Urinary bladder (tissue), 4 donors: ENCODE measurements at places on chromosomes 4 and X. TPM values are rescaled to one million over a fixed set of nuclear protein-coding genes. Genes with fewer than 3 reads are reported as not detected.
A peak's percentile ranks its signal among the peaks of the same experiment; 100 is the strongest.

DNA sequence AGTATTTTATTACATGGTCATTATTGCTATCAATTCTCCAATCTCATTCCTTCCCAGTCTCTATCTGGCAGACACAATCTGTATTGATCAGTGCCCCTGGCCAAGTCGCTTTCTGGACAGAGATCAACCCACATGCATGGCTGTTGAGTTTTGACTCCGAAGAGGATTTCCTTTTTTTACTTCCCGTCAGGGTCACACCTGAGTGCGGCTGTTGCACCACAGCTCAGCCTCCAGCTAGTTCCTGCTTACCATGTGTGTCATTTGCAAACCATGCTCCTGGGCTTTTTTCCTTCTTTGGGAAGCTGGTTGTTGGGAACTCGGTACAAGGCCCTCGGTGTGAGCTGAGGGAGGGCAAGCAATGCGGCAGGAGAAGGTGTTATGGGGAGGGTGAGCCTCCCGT is 11.7 kb downstream of the MAGED2 start:
- DNase-seq = no peak

DNA sequence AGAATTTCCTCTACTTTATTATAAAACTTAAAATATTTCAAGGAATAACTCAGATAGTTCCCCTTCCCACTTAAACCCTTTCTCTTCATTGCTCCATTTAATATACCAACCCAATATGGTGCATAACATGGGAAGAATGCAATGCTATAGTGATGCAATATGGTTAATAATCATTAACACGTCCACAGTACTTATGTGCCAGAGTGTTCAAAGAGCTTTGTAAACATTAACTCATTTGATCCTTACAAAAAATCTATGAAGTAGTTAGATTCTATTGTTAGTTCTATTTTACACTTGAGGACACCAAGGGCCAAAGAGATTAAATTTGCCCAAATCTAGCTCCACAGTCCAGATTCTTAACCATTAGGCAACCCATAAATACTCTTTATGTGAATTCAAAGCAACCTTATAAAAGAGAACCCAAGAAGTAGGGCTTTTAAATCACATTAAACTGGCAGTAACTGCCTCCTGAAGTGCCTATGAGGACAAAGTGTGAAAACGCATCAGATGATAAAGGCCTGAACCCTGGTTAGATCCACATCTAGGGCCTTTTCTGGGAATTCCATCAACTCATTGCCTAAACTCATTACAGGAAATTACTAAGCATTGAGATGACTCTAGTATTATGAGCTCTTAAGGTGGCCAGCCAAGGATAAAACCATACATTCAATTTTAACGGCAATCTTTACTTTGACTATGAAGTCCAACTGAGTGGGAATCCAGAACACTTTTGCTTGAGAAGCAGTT is 94.3 kb downstream of the AREG start:
- DNase-seq = no peak

- DNase-seq = no peak
Measured at GRCh38 chrX:68599256-68600152, 48.0 kb upstream of the STARD8 start.

DNA sequence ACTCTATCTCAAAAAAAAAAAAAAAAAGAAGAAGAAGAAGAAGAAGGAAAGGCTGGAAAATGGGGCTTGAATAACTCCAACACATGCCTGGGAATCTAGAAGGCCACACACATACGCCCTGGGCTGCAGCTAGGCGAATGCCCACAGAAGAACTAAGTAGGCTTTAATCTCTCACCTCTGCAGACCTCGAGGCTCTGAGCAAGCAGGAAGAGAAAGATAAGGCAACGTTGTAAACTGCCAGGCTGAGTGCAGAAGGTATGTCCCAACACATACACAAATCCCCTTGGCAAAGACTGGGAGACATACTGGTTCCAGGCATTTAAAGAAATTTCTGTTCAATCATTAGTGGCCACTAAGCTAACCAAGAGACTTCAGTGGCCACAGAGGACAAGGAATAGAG is 18.4 kb downstream of the SLC38A5 start:
- no peak for DNase-seq

DNA sequence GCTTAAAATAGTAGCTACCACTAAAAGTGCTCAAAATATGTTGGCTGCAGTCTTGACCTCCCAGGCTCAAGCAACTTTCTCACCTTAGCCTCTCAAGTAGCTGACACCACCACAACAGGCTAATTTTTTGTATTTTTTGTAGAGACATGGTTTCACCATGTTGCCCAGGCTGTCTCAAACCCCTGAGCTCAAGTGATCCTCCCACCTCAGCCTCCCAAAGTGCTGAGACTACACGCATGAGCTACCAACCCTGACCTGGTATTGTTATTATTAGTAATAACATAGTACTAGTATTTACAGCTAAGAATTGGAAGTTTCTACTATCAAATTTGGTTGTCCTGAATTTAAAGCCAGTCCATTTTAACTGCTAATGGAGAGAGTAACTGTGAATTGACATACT is 18.0 kb downstream of the STAP1 start:
- no peak for DNase-seq

DNA sequence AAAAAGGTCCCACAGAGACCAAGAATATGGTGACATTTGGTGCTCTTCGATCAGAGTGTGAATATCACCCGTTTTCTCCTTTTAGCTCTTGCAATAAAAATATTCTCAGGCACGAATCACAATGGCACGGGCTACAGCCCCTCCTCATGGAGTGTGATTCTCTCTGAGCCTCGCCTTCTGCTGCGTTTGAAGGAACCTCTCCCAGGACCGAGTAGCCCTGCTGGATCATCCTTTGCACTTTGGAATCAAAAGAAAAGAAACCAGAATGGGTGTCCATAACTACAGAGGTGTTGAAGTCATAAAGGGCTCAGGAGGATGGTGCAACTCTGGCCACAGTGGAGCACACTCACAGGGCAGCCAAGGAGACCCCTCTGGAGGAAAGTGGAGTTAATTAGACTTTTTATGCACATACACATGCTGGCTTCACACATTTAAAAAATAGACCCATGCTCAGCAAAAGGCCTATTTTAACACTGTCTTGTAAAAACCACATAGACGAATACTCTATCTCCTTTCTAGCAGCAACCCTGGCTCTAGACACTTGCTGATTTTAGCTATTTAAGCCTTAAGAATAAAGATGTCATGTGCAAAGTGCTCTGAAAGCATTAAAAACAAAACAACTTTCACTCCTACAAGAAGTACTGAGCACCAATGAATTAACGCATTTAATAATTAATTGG is 19.1 kb downstream of the MAML3 start:
- DNase-seq = no peak

- DNase-seq = no peak
Measured at GRCh38 chr4:45636175-45636574, 487.7 kb downstream of the GABRG1 start.

GRCh38 chr4:38675146-38676121 is 11.4 kb downstream of the KLF3 start:
- DNase-seq = no peak

- DNase-seq = no peak
Measured at GRCh38 chr4:38381788-38382187, 282.2 kb upstream of the KLF3 start.

DNA sequence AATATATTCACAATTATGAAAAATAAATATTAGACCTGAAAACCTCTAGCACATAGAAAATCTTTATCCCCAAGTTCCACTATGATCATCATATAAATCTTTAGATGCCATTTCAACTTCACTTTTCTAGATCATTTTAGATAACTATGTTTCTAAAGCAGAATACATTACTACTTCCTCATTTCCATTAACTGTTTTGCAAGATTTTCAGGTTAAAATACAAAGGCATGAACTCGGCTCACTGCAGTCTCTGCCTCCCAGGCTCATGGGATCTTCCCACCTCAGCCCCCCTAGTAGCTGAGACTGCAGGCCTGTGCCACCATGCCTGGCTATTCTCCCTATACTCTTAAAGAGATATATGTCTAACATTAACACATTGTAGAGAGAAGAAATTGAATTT is 1365.9 kb upstream of the AGA start:
- DNase-seq = no peak

GRCh38 chr4:3866813-3867129 is 100.6 kb downstream of the ADRA2C start:
- DNase-seq = no peak

- DNase-seq = no peak
Measured at GRCh38 chr4:86452422-86452891, 92.6 kb upstream of the MAPK10 start.

- DNase-seq = no peak
Measured at GRCh38 chrX:46218373-46218772, 326.8 kb downstream of the ZNF674 start.

DNA sequence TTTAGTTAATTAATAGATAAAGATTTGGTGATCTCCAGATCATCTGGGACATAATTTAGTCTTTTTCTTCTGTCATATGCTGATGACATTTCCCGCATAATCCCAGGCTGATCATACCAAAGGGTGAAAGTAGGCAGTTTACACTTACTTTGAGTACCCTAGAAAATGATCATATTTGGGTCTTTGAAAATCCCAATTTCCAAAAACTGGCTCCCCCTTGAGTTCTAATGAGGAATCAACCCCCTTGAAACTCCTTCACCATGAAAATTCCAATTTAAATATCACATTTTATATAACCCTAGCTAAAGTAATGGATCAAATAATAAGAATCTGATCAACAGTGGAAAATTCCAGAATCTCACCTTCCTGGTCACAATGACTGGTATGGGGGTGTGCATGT is 223.4 kb downstream of the NAF1 start:
- no peak for DNase-seq

DNA sequence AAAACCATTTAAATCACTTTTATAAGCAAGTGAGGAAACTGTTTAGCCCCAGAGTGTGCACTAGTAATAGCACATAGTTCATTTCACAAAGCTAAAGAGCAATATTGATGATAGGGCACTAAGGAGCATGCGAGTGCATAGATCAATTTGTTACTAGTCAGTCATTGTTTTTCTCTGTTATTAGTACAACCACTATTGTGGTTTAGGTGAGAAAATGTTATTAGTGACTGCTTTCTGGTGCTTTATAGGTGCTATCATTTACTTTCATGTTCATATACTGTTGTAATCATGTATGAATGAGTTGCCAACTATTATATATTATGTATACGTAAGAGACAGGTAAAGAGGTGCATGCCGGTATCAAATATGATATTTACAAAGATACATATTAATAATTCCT is 113.8 kb downstream of the CCSER1 start:
- DNase-seq = no peak

DNA sequence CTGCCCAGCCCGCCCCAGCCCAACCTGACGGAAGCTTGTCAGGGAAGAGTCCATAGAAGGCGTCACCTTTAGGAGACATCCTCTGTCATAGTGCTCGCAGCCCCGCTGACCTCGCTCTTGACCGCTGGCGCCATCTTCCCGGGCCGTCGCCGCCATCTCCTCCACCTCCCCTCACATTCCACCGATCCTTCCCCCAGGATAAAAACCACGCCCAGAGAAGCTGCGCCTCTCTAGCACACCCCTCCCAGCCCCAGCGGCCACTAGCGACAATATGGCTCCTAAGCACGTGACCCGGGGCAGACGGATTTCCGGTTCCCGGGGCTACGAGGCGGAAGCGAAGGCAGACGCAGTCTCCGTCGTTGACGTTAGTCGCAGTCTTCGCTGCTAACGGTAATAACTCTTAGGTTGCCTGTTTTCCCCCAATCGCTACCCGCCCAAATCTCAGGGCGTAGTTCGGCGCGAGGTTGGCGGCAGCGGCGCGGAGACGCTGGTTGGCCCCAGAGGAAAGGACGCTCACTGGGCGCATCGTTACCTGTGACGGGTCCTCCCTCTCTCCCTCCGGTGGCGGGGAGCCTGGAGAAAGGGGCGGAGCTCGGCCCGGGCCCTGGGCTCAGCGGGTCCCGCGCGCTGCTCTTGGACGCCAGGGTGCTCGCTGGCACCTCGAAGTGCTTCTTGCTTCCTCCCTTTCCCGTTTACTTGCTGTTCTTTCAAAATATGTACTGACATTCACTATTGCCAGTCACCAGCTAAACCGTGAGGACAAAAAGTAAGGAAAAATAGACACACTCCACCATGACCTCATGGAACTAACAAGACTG is at the start of the genes RCHY1 and THAP6:
Gene RCHY1, minus strand, starts transcription at position 273 of the 818 bp plus-strand sequence. Its CDS starts 117 bp downstream, at position 156.
Gene THAP6, plus strand, starts transcription at position 343 of the 818 bp plus-strand sequence. CDS start 980 bp downstream, outside the sequence.
- DNase-seq = peak; percentile 93

DNA sequence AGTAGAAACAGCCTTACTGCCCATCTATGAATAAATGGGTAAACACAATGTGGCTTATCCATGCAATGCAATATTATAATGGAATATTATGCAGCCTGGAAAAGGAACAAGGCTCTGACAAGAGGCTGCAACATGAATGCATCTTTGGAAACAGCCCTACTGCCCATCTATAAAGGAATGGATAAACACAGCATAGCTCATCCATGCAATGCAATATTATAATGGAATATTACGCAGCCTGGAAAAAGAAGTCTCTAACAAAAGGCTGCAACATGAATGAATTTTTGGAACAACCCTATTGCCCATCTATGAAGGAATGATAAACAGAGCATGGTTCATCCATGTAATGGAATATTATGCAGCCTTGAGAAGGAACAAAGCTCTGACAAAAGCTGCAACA is 161.0 kb downstream of the CRLF2 start:
- no peak for DNase-seq

DNA sequence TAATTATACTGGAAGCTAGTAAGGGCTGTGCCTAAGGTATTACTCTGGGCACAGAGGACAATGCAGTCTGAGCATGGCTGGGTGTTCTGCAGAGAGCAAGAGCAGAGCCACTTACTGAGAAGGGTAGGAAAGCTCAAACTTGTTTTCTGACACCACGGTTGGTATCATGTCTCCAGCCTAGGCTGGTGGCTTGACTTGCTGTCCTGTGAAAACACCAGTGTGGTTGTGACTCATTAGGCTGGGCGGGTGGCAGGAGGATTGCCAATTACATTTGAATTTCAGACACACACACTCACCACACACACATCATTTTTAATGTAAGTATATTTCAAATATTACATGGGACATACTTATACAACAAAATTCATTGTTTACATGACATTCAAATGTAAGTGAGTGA is 19.7 kb upstream of the MTM1 start:
- DNase-seq = no peak

GRCh38 chr4:3250438-3250955 is 1.5 kb downstream of the MSANTD1 start:
- DNase-seq = no peak

GRCh38 chr4:40719008-40719623 is 30.6 kb upstream of the NSUN7 start:
- DNase-seq = no peak

MAPK10 gene
- polyA plus RNA-seq = 15.5 TPM

SPANXC gene
- not detected for polyA plus RNA-seq

GSPT2 gene
- polyA plus RNA-seq = 9.2 TPM

PCDH10 gene
- polyA plus RNA-seq = 4.0 TPM

CXCL9 gene
- polyA plus RNA-seq = 1.3 TPM

TCEANC gene
- polyA plus RNA-seq = 1.6 TPM

ARFIP1 gene
- polyA plus RNA-seq = 23.4 TPM
